Activated T-cell treated with anti-CD3 and anti-CD28 coated beads for 4 hours (primary cell): ENCODE measurements at places on chromosomes 3 and 15.

DNA sequence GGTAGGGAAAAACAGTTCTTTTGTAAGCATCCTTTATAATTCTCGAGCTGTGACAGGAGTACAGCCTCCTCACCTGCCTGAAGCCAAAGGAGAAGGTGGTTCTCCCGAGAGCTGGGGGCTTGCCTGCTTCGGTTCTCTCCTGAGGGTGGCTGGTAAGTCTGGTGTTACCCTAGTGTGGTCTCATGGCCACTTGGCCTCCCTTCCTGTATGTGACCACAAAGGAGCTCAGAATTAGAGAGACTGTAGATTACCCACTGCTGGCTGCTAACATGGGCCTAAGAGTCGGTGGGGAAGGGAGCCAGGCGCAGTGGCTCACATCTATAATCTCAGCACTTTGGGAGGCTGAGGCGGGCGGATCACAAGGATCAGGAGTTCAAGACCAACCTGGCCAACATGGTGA is 12.6 kb downstream of the PDHB start:
- DNase-seq = no peak

DNA sequence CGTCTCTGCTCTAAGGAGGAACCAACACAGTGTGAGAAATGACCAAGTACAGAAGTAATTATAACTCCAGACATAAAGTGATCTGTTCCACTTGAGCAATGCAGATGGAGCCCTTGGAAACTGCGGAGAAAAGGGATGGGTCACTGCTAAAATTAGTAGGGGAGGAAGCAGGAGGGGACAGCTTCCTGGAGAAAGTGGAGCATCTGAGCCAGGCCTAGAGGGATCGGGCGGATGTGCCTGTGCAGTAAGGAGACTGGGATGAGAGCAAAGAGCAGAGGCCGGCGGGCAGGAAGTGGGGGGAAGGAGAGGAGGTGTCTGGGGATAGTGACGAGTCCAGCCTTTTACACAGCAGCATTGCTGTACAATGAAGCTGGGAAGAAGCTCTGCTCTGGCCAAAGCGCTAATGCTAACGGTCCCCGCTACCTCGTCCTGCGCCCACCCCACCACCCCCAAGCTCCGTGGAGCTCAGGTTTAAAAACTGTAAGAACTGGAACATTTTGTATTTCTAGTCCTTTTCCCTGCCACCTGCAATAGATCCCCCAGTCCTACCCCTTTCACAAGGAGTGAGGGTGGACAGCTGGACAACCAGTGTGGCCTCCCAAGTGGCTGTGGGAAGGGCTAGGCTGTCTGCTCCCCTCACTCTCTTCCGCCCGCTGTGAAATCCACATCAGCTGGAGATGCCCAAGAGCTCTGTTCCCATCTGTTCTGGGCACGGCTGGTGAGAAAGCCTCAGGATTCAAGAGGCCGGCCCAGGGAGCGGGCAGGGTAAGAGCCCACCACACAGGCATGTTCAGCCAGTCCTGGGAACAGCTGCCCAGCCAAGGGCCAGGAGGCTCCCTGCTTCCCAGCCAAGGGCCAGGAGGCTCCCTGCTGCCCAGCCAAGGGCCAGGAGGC is 53.0 kb upstream of the HES1 start:
- no peak for DNase-seq

- no peak for DNase-seq
Measured at GRCh38 chr3:36656873-36657272, 107.5 kb downstream of the DCLK3 start.

DNA sequence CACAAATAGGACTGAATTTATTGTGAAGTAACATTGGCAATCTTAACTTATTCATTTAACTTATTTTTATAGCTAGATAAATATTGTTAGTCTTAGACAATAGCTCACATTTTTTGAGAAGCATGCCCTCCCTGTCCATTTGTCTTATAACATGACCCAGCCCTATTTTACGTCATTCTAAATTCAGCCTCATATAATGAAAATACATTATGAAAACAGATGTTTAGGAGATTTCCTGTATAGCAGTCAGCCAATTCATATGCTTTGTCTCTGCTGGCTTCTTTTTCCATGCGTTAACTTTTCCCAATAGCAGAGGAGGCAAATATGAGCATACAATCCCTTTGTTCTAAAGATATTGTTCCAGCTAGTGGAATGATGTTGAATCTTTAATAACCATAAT is 29.3 kb downstream of the CD200 start:
- DNase-seq = no peak

GRCh38 chr3:16460886-16461285 is 52.6 kb downstream of the RFTN1 start:
- no peak for DNase-seq

GRCh38 chr3:123652342-123652984 is 67.6 kb upstream of the HACD2 start:
- DNase-seq = no peak

DNA sequence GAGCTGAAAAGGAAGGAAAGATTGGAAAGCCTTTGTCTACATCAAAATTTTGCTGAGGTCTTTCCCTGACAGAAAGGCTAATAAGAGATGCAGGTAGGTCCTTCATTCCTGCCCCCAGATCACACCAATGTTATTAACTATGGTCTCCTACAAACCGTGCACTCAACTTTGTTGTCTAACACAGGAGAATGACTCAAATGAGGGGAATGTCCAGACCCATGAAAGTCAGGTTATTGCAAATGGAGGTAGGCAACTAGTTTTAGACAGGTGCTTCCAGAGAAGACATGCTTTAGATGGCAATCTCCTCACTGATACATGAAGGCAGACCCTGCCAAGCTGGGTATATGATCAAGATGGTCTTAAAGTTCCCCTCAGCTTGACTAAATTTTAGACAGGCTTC is 51.0 kb downstream of the NFKBIZ start:
- DNase-seq = no peak
